Amniotic stem cell (primary cell): ENCODE measurements at places on chromosomes 3 and 15.

DNA sequence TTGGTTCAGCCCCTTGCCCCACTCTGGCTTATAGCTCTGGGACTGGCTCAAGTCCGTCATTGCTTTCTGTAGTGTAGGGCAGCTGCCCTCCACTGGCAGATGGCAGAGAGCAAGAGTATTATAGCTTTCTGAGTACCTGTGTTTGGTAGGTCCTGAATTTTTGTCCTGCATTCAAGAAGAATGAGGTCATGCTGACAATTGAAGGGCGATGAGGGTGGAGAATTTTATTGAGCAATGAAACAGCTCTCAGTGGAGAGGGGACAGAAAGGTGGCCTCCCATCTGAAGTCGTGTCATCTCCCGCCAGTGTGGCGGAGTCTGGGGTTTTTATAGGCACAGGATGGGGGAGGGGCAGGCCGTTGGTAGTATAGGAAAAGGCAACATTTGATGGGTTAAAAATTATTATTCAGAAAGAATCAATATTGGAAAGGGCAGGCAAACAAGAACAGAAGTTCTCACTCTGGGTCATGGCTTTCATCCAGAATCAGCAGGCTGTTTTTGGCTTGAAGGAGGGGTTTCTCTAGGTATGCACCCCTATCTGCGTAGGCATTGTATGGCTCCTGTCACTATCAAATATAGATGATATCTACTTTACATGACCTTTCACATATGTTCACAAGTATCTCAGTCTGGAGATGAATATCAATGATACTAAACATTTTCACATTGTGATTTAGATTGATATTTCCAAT, 1239.7 kb upstream of the ALCAM start:
- no peak for DNase-seq

DNA sequence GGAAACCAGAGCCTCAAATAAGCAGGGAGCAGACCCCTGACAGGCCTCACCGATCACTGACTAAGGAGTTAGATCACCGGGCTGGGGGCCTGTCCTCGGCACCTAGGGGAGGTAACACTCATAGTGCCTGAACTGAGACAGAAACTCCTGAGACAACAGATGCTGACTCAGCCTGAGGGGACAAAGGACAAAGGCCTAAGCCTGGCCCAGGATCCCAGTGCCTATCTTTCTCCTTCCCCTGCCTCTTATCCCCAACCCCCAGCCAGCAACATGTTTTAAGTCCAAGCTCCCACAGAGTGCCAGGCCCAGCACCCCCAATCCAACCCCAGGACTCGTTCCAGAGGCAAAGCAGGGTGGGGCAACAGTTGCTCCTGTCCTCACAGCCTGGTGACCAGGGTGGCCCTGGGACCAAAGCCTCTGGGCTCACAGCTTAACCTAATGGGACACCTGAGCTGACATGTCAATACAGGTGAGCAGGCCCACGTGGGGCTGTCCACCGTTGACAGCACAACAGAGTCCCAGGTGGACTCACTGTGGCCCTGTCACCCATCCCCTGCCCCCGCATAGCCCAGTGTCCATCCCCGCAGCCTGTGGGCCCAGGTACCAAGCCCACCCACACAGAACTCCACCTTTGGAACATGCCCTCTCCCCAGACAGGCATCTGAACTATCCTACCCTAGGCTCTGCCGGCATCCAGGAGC, 37.4 kb downstream of the ADCY5 start:
- no peak for DNase-seq

- peak; percentile 30 for DNase-seq
Measured at GRCh38 chr15:55846116-55846707, 103.3 kb upstream of the PRTG start.

DNA sequence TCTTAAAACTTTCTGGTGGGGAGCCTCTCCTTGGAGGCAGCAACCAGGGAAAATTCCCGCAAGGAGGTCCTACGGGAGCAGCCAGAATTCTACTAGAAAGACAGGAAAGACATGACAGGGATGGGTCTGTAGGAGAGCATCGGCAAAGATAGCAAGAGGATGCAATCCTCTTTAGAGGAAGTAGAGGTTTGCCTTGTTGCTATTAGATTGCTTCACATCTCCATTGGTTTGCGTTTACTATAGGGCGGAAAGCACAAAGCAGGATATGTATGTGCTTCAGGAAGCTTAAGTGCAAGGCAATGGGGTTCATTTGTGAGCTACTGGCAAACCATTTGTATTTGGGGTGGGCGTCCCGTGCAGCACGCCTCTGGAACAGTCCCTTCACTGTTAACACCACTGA, 193.0 kb downstream of the RORA start:
- DNase-seq, result no peak

- no peak for DNase-seq
Measured at GRCh38 chr3:126125341-126125740, 41.4 kb upstream of the SLC41A3 start.

DNA sequence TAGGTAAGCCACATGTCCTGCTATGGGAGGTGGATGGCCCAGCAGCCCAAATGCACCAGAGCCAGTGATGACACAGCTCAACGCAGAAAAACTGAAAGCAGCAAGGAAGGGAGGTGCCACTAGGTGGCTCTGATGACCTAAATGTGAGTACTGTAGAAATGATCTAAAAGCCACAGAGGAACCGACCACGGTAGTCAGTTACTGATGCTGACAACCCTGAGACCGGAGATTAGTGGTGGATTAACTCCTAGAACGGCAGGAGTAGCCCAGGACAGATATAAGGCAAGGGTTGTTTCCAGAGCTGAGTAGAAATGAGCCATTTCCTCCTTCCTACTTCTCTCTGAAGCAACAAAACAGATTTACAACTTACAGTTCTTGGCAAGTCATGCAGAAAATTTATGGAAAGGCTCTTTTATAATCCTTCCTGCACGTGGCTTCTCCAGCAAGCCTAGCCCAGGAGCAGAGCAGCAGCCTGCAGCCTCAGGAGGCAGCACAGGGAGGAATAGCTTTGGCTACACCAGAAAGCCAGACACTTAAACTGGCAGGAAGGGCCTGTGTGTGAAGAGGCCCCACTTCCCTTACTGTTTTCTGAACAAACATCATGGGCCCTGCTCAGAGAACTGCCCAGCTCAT, 13.1 kb downstream of the FBXL22 start:
- DNase-seq, result peak; percentile 60

DNA sequence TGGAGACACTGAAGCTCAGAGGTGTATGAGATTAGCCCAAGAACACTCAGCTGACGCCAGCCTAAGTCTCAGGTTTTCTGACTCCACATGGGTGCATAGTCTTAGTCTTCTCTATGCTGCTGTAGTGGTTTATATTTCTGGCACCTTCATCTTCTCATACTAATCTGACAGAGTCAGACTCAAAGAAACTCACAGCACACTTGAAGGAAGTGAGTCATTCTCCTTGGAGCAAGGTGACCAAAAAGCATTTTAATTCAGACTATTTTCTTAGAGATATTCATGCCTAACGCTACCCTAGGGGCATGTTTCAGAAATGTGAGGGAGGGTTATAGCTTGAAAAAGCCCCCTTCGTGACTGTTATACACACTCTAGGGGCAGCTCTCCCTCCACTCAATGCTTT, 775.3 kb upstream of the ARPP21 start:
- DNase-seq, result no peak

- DNase-seq, result no peak
Measured at GRCh38 chr15:63626955-63627354, 29.8 kb downstream of the FBXL22 start.
